ENCODE measurements at places on chromosomes 2 and 18. TPM values are rescaled to one million over a fixed set of nuclear protein-coding genes. Genes with fewer than 3 reads are reported as not detected.
A peak's percentile ranks its signal among the peaks of the same experiment; 100 is the strongest.

Gene TLX2
- not detected for total RNA-seq

Gene SGPP2
- total RNA-seq: 31.2 TPM

Gene GAL3ST2
- total RNA-seq: not detected

Gene CDH20
- total RNA-seq: 0.17 TPM

Gene SPAST
- total RNA-seq: 16.0 TPM

- H3K4me1 ChIP-seq: peaks cover 9% of the 10 kb centered on the region
- no peaks in the 10 kb centered on the region for H3K27me3 ChIP-seq
- no peak overlapping the region for H3K4me3 ChIP-seq
- H3K27ac ChIP-seq: peak overlapping the region; percentile 89
- DNase-seq: no peak
Measured at GRCh38 chr2:236972491-236973342, 113.0 kb upstream of the COPS8 start.

GRCh38 chr18:56112013-56112749, 524.2 kb upstream of the TCF4 start:
- DNase-seq: no peak
- no peak overlapping the region for H3K4me3 ChIP-seq
- H3K36me3 ChIP-seq: no peaks in the 10 kb centered on the region
- H3K4me1 ChIP-seq: peaks cover 3% of the 10 kb centered on the region

DNA sequence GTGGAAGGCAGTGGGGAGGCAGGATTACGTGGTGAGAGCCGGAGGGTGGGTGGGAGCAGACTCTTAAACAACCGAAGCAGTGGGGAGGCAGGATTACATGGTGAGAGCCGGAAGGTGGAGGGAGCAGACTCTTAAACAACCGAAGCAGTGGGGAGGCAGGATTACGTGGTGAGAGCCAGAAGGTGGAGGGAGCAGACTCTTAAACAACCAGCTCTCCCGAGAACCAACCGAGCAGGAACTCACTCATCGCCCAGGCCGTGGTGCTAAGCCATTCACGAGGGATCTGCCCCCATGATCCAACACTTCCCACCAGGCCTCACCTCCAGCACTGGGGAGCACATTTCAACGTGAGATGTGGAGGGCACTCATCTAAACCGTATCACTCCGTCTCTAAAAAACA, 87.7 kb downstream of the RTP5 start:
- H3K4me1 ChIP-seq: no peaks in the 10 kb centered on the region
- no peak for DNase-seq
- no peak overlapping the region for H3K27ac ChIP-seq
- no peaks in the 10 kb centered on the region for H3K27me3 ChIP-seq
- H3K4me3 ChIP-seq: no peak overlapping the region
- H3K36me3 ChIP-seq: no peaks in the 10 kb centered on the region

- H3K4me3 ChIP-seq: no peak overlapping the region
- H3K27ac ChIP-seq: no peak overlapping the region
- H3K36me3 ChIP-seq: peaks cover 100% of the 10 kb centered on the region
Measured at GRCh38 chr2:54658564-54659071, 64.8 kb upstream of the EML6 start.

DNA sequence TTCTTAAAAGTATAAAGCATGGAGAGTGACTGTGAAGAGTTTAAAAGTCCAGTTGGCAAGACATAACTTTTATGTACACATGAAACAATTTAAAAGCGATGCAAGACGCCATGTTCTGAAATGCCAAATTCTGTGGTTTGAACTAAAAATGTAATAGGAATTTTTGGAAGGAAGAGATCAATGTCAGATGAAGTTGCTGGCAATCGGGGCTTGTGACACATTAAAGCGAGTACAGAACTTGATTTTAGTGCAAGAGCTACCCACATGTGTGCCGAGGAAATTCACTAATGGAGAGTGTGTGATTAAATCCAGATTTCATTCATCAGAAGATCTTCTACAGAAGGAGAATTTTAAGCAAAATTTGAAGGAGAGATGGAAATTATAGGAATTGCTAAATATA, 220.2 kb upstream of the CCDC68 start:
- no peaks in the 10 kb centered on the region for H3K36me3 ChIP-seq
- no peak overlapping the region for H3K27ac ChIP-seq
- no peak for DNase-seq
- no peak overlapping the region for H3K4me3 ChIP-seq
- no peaks in the 10 kb centered on the region for H3K27me3 ChIP-seq

DNA sequence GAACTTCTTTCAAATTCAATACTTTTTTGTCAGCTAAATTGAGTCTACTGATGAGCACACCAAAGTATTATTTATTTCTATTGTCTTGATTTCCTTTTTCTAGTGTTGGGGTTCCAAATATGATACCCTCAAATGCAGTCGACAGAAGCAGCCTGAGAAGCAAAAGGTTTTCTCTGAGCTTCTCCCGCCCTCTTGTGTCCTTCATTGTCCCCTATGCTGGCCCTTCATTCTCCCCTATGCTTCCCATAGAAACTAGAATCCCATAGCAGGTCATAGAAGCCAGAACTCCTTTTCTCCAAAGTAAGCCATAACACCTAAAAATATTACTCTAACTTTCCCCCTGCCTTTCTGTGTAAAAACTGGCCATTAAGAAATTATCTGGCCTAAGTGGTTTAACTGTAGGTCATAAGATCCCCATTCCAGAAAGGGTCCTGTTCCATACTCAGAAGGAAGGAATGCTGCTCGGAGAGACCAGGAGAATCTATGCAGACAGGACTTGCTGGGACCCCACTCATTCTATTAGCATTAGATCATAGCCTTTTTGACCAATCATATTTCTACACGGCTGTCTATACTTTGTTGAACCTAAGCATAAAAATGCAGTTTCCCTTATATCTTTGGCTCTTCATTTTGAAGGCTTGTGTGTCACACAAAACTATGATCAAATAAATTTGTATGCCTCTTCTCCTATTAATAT, 764.6 kb upstream of the PKDCC start:
- no peak for DNase-seq
- no peaks in the 10 kb centered on the region for H3K36me3 ChIP-seq
- no peak overlapping the region for H3K4me3 ChIP-seq
- H3K27me3 ChIP-seq: no peaks in the 10 kb centered on the region
- no peaks in the 10 kb centered on the region for H3K4me1 ChIP-seq

DNA sequence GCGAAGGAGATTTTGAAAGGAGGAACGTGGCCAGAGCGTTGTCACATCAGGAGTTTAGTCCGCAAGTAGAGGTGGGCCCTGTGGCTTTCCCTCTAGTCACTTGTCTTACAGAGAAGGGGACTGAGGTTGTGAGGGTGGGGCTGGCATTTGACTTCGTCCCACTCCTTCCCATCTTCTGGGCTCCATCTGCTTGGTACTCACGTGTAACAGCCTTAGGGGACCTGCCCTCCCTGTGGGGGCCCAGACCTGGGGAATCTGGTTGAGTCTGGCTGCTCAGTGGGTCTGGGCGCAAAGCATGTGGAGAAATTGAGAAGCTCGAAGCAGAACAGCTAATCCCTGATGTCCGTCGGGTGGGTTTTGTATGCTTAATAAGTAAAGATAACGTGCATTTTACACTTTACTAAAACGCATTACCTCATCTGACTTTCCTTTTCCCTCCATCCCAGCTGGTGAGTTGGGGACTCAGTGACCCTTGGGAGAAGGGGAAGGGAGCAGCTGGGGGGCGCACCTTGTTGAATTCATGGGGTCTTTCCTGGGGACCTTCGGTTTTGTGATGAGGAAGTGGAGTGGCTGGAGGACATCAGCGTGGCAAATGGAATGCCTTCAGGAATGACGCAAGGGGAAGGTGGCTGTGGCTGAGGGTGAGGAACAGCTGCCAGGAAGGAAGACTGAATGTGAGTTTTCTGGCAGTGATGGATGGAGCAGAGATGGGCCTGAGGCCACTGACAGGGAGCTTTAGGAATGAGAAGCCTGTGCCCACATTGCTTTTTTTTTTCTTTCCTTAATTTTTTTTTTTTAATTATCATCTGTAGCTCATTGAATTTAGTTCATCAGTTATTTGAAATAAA, 44.8 kb downstream of the ASAP2 start:
- H3K36me3 ChIP-seq: no peaks in the 10 kb centered on the region
- no peak overlapping the region for H3K4me3 ChIP-seq
- H3K27ac ChIP-seq: no peak overlapping the region
- no peak for DNase-seq
- no peaks in the 10 kb centered on the region for H3K27me3 ChIP-seq

GRCh38 chr18:31586616-31587015, 5.1 kb upstream of the TTR start:
- DNase-seq: no peak
- no peaks in the 10 kb centered on the region for H3K4me1 ChIP-seq
- H3K4me3 ChIP-seq: no peak overlapping the region
- H3K27ac ChIP-seq: no peak overlapping the region
- H3K36me3 ChIP-seq: no peaks in the 10 kb centered on the region
